Choroid plexus epithelial cell (primary cell): ENCODE measurements at places on chromosomes 13 and 19.
A peak's percentile ranks its signal among the peaks of the same experiment; 100 is the strongest.

GRCh38 chr19:34409189-34410164, 5.3 kb downstream of the PDCD2L start:
- no peak for DNase-seq

DNA sequence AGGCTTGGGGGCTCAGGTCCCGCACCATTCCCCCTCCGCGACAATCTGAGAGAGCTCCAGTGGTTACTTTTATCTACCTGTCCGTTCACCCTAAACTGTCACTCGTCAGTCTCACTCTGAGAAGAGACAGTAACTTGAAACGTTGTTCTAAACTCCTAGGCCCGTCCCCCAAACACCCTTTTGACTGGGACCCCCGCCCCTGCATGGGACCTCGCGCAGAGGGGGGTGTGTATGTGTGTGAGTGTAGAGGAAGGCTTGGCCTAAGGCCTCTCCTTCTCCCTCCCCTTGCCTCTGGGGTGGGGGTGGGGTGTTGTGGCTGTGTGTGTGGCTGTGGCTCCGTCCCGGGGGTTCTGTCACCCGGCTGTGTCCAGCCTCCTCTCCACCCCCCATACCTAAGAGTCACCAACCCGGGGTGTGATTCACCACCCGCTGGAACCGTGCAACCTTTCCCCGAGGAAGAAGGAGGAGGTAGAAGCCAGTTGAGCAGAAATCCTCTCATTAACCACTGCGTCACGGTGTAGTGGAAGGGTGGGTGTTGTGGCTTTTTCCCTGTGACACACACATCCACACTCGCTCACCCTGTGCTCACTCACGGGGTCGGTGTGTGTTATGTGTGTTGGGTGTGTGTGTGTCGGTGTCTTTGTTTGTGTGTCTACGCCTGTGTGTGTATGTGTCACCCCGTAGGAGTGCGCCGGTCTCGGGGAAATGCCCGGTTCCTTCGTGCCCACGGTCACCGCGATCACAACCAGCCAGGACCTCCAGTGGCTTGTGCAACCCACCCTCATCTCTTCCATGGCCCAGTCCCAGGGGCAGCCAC, 2.4 kb downstream of the FOSB start:
- DNase-seq = peak; percentile 25

- DNase-seq = no peak
Measured at GRCh38 chr19:3808420-3809143, 22.4 kb upstream of the MATK start.

DNA sequence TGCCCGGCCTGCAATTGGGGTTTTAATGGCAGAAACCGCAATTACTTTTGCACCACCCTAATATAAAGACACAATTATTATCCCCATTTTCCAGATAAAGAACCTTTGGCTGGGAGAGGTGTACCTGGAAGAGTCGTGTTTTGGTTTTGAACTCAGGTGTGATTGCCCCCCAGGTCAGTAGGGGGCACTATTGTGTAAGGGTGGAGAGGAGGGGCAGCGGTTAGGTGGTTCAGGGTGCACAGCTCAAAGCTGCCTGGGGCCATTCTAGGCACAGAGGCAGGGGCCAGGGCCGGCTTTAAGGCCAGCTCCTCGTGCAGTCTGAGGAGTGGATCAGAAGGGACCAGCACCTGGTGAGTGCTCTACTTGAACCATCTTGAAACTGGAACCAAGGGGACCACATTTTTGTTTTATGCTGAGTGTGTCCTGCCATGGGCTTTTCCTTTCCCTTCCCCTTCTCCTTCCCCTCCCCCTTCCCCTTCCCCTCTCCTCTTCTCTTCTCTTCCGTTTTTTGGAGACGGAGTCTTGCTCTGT, 5.8 kb upstream of the FCGRT start:
- peak; percentile 59 for DNase-seq

DNA sequence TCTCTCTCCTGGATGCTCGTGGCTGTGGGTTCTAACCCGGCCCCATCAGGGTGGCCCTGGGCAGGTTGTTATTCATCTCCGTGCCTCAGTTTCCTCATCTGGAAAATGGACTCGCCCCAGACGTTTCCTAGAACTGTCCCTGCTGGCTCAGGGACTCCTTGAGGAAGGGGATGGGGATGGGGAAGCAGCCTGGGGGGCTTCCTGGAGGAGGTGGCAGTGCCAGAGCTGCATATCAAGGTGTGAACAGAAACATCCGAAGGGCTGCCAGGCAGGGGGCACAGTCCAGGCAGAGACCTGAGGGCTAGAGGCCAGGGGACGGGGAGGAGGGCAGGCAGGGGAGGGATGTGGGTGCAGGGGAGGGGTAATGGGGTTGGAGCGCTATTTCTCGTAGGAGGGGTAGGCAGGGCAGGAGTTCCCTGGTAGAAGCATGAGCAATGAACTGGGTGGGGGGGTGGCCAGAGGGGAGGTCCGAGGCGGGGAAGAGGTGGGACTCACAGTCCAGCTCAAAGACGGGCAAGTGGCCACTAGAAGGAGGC, 3.6 kb upstream of the ELANE start:
- DNase-seq = no peak

GRCh38 chr13:112616586-112617362, 28.8 kb upstream of the TUBGCP3 start:
- DNase-seq = peak; percentile 61

DNA sequence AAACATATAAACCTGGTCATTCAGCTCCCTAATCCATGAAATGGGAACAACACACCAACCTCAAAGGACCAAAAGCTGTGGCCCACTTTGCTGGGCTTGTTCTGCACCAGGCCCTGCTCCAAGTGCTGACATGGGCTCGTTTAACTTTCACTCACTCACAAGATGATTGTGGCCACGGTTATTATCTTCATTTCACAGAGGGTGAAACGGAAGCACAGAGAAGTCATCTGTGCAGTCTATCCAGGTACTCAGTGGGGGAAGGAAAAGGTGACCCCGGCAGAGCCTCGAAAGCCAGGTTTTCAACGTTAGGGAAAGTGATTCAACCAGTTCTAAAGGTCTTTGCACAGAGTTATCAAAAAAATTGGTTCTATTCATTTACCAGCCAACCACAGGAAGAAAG, 68.0 kb downstream of the CRYL1 start:
- DNase-seq = no peak

DNA sequence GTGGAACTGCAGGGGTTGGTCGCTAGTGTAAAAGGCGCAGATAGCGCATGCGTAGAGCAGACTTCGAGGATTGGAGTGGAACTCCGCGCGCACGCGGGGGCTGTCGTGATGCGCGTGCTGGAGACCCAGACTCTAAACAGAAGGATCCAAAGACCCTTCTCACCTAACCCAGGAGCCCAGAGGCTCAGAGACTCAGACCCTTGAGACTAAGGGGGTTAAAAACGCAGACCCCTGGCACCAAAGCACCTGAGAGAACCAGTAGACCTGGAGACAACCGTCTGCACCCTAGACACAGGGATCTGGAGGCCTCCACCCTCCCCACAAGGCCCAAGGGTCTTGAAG, 567 bp upstream of the CTU1 start:
- DNase-seq = no peak

DNA sequence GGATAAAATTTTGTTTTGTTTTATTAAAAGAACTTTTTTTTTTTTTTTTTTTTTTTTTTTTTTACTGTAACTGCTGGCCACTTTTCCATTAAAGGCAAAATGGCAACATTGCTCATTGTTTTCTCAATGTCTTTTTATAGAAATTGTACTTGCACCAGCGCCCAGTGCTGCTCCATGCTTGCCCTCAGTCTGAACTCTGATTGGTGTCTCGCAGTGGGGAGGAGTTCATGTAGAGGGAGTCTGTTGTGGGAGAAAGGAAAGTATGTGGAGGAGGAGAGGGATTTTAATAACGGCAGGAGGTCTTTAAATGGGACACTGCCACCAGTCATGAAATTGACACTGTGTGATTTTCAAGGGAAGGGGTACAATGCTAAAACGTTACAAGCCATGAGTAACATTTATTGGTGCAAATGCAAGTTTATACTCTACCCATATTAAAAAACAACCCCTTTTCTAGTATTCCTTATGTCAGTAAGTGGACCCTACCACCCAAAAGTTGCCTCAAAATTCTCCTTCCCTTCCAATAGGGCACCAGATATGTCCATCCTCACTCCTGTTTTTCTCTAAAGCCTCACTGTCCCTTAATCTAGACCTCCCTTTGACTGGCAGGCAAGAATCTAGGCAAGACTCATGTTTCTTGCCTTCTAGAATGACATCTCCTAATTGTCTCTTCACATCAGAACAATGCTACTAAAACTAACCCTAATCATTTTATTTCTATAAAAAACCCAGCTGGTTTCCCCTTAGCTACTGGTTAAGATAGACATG, 3.2 kb downstream of the RASL11A start:
- peak; percentile 86 for DNase-seq

- no peak for DNase-seq
Measured at GRCh38 chr13:105984236-105984635, 551.2 kb downstream of the EFNB2 start.

GRCh38 chr13:94061301-94061700, 418.2 kb downstream of the DCT start:
- DNase-seq = peak; percentile 44

DNA sequence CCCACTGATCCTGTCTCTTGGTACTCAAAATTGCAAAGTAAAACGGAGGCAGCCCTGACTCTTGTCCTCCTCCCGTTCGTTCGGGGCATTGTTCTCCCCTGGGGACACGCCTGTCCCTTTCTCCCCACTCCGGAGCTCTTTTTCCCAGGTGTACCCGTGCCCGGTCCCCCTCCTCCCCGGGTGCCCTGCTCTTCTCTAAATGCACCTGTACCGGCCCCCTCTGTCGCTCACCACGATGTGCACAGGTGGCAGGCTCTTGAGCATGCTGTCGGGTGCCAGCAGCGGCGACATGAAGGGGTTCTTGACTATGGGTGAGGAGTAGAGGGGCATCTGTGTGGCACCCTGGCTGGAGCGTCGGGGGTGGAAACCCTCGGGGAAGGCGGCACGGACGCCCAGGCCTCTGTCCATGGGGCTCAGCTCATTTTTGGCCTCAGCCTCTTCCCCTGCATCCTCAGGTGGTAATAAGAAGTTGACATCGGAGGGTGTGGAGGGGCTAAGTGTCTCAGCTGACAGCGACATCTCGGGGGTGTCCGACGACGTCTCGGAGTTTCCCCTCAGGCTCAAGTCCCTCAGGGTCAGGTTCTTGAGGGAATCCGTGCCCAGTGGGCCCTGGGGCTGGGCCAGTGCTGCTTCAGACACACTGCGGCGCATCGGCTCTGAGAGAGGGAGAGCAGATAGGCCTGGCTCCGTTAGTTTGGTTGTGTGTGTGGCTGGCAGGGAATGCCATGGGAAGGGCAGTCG, 12.4 kb upstream of the CNFN start:
- no peak for DNase-seq
